T-helper 1 cell (primary cell): ENCODE measurements at places on chromosomes 12 and 14.

- no peak for DNase-seq
These were observed 277.9 kb downstream of the SSPN start for GRCh38 chr12:26473291-26473690.

DNA sequence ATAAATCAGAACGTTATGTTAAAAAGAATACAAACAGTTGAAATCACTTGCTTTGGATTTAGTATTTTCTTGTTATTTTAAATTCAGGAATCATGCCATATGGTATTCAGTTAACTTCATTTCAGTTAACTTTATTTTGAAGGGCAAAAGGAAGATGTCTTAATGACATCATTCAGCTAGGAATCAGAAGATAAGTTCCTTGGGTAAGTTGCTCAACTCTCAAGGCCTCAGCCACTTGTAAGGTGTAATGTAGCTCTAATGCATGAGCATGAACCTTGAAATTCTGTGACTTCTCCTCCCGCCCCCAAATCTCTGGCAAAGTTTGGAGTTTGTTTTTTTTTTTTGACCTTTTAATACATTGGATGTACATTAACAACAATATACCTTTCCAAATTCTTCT lies 42.6 kb downstream of the FRS2 start:
- DNase-seq: no peak

GRCh38 chr12:5737778-5738177 lies 207.3 kb downstream of the ANO2 start:
- DNase-seq: no peak

DNA sequence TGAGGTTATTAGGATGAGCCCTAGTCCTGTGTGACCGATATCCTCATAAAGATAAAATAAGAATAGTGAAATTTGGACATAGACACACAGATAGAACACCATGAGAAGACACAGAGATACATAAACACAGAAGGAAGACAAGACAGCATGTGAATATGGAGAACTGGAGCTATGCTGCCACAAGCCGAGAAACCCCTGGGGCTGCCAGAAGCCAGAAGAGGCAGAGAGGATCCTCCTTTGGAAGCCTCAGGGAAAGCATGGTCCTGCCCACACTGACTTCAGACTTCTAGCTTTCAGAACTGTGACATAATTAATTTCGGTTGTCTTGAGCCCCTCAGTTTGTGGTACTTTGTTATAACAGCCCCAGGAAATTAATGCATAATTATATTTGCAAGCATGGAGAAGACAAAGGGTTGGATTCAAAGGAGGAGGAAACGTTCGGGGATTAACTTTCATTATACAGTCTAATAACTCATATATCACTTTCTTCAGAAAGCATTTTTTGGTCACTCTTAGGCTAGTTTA lies 1501.8 kb upstream of the FLRT2 start:
- no peak for DNase-seq

- no peak for DNase-seq
These were observed 404.1 kb downstream of the ADAMTS20 start for GRCh38 chr12:43147878-43148277.

- no peak for DNase-seq
These were observed 36.5 kb downstream of the CMKLR1 start for GRCh38 chr12:108302403-108303311.

GRCh38 chr12:51953089-51953488 lies 1.6 kb downstream of the ACVR1B start:
- no peak for DNase-seq

DNA sequence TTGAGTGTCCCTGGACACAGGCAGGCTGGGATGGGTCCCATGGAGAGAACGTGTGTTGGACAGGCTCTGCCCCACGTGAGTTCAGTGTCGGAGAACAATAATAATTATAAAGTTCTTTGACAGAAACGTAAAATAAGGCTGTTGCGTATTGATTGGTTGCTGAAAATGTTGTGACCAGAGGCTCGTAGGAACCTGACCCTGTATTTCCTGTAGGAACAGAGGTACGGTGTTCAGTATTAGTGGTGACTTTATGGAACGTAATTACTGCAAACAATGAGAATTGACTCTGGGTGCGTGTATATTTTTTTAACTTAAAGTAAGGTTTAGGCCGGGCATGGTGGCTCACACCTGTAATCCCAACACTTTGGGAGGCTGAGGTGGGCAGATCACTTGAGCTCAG lies 7.8 kb downstream of the MTA1 start:
- no peak for DNase-seq

GRCh38 chr12:2149091-2149490 lies 96.3 kb downstream of the CACNA1C start:
- DNase-seq: no peak
